ENCODE measurements at places on chromosomes 1 and 21.

DNA sequence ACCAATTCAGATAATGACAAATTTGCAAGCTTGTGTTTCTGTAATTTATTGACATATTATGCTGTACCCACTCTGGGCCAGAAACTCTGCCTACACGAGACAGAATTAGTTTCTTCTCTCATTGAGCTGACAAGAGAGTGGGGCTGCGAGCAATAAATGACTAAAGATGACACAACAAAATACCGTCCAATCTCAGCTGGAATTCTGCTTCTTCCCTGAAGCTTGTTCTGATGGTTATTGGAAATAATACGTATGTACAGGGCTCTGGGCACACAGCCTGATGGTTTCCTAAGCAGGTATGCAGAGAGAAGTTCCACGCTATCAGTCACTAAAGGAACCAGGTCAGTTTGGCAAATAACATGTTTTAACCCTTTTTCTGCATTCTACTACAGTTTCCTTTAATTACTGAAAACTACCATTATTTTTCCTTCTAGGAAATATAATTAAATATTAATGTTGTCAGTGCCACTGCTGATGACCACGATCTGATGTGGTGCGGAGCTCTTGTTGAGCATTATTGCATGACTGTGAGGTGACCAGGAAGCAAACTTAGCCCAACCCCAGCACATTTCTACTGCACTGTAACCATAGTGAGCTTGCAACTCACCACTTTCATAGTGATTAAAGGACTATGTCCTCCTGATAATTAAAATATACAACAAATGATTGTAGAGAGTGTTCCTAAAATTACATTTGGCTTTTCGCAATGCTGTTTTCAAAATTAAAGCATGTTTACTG lies 221.4 kb upstream of the L1TD1 start:
- DNase-seq = no peak

DNA sequence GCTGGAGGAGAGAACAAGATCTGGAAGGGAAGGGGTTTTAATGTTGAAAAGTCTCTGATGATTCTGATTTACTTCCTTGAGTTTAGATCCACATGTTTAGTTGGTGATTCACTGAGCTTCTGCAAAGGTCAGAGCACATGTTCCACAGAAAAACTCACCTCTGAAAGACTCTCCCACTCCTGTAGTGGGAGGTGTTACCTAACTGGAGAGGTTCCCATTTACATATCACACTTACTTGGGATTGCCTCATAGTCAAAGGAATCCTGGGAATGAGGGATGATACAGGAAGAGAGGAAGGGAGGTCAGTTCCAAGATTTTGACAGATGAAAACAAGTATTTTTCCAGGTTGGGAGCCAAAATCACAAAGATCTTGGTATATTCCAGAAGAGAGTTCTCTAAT lies 2.7 kb upstream of the NTNG1 start:
- DNase-seq = peak; percentile 3

GRCh38 chr1:9312168-9312720 lies 19.6 kb downstream of the SPSB1 start:
- DNase-seq = no peak

- no peak for DNase-seq
Measured at GRCh38 chr1:58896246-58897183, 112.7 kb upstream of the JUN start.

GRCh38 chr1:88742531-88742930 lies 58.5 kb downstream of the PKN2 start:
- DNase-seq = peak; percentile 42

DNA sequence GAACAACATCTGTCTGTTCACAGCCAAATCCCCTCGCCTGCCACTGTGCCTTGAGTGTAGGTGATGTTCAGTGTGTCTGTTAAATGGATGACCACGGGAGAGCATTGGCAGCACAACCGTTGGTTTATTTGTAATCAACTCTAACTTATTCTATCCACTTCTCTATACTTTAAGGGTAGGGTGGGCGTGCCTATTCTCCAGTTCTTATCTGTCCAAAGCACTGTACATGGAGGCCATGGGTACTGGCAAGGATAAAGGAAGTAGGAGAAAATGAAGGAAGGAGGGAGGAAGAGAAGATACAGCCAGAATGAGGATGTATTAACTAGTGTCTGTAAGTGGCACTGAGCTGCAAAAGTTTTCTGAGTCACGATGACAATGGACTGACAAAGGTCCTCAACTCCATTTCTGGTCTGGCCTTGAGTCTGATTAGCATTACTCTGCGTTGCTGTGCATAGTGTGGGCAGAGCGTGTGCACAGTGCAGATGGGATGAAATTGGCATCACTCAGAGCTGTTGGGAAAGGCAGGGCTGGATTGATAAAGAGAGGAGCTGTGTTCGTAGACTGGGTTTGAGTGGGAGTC lies 7.1 kb downstream of the RHOU start:
- DNase-seq = no peak

- peak; percentile 22 for DNase-seq
Measured at GRCh38 chr1:46244656-46245371, 2.7 kb upstream of the RAD54L start.

GRCh38 chr1:145962157-145963102 lies 1.9 kb downstream of the ANKRD34A start:
- DNase-seq = no peak

- no peak for DNase-seq
Measured at GRCh38 chr1:174799136-174799479, 200.6 kb upstream of the CACYBP start.

DNA sequence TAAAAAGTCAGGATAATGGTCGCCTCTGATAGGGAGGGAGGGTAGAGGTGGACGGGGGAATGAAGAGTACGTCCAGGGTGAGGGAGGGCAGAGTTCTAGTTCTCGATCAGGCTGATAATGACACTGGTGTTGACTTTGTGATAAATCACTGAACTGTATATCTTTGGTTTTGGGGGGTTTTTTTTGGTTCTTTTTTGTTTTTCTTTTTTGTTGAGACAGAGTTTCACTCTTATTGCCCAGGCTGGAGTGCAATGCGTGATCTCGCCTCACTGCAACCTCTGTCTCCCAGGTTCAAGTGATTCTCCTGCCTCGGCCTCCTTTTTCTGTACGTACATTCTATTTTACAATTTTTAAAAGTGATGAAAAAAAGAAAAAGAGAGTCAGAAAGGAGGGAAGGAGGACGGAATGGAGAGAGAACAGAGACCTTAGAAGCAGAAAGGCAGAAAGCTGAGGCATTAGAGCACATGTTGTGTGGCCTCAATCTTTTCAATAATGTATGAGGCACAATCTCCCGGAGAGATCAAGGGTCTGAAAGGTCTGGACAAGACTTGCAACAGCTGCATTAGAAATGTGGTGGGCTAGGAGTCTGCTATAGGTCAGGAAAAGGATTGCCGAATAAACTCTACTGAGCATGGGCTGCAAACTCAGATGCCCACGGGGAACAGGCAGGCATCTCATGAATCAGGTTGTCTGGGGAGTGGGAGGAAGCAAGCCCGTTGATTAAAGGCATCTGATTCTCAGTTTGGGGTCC lies 174.8 kb downstream of the TOMM20 start:
- no peak for DNase-seq

- DNase-seq = peak; percentile 99
Measured at GRCh38 chr1:218480137-218480536, 135.0 kb downstream of the TGFB2 start.

- peak; percentile 56 for DNase-seq
Measured at GRCh38 chr1:214310010-214310409, 29.1 kb downstream of the SMYD2 start.

- DNase-seq = peak; percentile 83
Measured at GRCh38 chr1:184056921-184057555, 5.5 kb downstream of the TSEN15 start.

- no peak for DNase-seq
Measured at GRCh38 chr1:47976728-47977127, 20.5 kb downstream of the TRABD2B start.

DNA sequence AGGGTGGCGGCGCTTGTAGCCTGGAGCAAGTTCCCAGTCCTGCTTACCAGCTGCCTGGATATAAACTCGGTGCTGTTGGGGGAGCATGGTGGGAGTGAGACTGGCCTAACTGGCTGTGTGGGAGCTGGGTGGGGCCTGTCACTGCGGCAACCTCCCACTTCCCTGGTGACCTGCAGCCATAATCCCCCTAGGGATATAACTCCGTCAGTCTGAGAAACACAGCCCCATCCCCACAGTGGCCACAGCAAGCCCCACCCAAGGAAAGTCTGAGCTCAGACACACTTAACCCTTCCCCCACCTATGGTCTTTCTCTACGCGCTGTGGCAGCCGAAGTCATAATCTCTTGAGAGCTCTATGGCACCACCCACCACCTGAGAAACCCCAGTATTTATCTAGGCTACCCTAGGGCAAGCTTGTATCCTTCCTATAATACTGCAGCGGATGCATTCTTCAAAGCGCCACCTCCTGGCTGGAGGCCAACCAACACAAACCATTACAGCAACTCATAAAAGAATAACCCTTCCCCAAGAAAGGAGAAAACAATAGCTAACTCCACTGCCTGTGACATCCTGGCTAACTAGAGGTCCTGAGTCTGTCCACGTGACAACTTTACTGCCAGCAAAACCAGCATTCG lies 57.4 kb downstream of the ZNF648 start:
- no peak for DNase-seq

DNA sequence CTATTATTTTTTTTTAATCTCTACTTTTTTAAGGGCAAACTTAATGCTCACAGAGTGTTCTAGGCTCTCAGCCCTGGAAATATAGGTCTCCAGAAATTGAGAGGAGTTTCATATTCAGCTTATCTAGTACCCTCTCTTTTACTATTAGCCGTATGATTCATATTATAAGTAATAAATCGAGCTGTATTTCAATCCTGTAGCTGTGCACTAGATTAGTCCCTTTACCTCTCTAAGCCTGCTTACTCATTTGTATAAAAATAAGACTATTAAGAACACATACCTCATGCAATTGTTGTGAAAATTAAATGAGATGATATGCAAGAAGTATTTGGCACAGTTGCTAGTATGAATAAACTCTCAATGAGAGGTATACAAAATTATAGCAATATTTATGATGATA lies 128.2 kb upstream of the HOOK1 start:
- DNase-seq = no peak

DNA sequence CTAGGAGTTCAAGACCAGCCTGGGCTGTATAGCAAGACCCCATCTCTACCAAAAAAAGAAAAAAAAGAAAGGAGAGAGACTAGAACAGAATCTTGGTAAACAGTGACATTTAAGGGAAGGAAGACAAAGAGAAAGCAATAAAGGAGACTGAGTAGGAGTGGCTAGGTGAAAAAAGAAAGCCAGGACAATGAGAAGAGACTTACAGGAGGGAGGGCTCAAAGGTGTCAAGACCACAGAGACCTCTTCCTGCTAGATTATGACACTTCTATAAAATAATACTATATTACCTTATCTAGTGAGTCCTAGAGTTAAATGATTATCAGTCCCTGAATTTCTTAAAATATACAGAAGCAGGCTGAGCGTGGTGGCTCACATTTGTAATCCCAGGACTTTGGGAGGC lies 10.1 kb upstream of the EPRS1 start:
- DNase-seq = no peak

DNA sequence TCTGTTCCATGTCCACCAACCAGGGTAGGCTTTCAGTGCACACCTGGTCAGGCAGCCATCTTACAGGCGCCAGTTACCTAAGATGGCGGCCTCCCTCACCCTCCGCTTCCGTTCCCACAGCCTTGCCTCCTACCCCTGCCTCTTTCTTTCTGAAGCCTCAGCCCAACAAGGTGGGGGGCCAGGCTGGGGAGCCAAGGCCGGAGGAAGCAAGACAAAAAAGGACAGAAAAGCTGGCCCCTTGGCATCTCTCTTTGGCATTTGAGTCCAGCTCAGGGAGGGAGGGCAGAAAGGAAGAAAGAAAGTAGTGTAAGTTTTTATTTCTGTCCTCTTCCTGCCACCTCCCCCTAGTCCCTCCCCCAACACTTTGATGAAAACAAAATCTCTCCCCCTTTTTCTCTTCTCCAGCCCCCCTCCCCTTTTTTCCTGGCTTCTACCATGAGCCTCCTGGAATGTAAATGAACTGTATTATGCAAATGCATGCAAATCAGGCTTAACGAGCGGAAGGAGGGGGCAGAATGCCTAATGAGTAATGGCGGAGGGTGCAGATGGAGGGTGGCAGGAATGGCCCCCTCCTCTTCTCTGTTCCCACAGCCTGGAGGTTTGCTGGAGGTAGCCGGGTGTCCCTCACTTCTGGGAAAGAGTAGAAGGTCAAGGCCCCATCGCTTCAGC lies 43.8 kb downstream of the RHBG start:
- no peak for DNase-seq

GRCh38 chr1:64663668-64664067 lies 81.2 kb upstream of the RAVER2 start:
- DNase-seq = no peak

- DNase-seq = no peak
Measured at GRCh38 chr1:201496296-201496690, 10.6 kb downstream of the CSRP1 start.

DNA sequence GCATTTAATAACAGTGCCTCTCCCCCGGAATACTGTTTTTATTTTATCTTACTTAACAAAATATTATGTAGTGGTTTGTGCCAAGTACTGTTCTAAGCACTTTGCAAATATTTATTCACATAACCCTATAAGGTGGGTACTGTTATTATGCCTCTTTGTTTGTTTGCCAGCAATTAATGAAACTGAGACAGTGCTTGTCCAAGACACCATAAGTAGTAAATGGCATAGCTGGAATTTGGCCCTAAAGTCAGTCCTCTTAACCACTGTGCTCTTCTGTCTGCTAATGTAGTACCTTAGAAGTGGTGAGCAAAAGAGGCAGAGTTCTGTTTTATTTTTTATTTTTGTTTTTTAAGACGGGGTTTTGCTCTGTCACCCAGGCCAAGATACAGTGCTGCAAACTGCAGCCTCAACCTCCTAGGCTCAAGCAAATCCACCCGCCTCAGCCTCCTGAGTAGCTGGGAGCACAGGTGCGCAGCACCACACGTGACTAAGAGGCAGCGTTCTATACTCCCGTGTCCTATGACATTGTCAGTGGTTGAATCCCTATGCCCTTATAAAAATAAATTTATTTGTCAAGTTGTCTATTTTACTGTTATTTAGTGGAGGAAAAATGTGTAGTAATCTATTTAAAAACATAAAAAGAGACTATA lies 165.8 kb downstream of the CLEC20A start:
- no peak for DNase-seq

DNA sequence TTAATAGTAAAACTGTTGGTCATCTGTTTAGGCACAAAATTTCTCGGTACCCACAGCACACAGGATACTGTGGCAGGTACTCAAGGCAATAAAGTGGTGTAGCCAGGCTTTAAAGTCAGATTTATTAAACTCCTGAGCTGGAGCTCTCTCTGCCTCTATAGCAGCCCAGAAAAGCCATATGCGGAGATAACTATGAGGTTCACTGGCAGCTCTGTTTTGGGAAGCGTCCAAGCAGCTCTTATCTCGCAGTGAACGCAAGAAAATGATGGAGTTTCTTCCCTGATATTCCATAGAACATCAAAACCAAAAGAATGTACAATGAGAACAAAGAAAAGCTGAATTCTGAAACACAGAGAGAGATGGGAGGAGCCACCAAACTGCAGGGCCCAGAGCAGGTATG lies 248.3 kb downstream of the C1orf94 start:
- DNase-seq = no peak

DNA sequence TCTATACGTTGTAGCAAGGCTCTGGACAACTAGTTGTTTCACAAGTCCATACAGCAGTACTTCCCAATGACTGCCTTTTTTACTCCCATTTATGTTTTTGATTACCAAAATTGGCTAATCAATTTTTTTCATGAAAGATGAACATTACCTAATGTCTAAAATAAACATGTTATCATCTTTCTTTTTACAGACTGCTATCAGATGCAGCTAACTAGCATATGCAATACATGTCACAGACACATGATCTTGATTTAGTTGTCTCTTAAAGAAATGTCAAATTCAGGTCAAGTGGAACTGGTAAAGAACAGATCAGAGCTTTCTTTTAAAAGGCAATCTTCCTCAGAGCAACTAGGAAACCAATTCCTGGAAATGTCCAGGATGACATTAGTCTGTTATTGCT lies 630 bp upstream of the DBT start:
- peak; percentile 14 for DNase-seq
